Activated CD4-positive, alpha-beta memory T cell treated with anti-CD3 and anti-CD28 coated beads for 36 hours (primary cell): ENCODE measurements at places on chromosomes 4 and X. TPM values are rescaled to one million over a fixed set of nuclear protein-coding genes. Genes with fewer than 3 reads are reported as not detected.

- DNase-seq = no peak
Measured at GRCh38 chr4:57424232-57424897, 314.2 kb upstream of the IGFBP7 start.

DNA sequence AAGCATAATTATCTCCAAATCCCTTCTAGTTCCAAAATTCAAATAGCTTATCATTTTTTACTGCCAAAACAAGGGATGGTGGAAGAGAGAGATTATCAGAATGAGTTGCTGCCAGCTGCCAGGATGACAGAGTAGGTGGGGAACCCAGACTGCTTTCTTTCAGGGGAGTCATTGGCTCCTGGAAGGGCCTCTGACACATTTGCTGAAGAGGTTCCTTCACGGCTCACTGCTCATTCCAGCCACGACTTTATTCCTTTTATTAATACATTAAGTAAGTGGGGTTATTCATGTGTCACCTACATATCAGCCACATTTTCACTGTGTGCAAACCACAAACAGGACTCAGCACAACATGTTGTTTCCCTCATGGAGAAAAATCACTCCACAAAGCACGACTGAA is 12.7 kb upstream of the SMIM43 start:
- DNase-seq = no peak

The PNMA6F gene
- total RNA-seq = not detected

GRCh38 chrX:117487421-117487820 is 629.2 kb downstream of the KLHL13 start:
- DNase-seq = no peak

DNA sequence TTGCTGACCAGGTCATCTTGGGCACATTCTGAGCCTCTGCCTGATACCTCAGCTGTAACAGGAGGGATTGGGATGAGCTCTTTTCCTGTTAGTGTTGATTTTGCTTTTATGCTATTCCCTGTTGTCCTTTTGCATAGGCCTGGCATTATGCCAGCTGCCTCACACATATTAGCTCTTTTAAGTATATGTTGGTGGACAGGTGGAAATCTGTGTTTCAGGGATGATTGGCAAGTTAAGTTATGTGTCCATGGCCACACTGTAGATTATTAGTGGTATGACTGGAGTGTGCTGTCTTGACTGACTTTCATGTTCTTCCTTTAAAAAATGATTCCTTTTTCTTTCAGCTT is 28.9 kb downstream of the NSD2 start:
- no peak for DNase-seq

DNA sequence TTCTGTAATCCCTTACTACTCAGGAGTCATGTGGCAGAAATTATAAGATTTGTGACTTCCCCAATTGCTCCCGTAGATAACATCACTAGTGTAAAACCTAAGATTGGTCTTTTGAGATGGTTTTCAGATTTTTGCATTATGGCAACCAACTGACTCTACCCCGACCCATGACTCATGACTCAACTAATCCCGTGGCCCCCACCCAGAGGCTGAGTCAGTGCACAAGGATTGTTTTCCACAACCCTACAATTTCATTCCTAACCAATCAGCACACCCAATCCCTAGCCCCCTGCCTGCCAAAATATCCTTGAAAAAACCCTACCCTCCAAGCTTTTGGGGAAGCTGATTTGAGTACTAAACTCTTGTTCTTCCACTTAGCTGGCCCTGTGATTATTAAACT is 109.4 kb upstream of the FAM9C start:
- no peak for DNase-seq

- no peak for DNase-seq
Measured at GRCh38 chr4:87983996-87984395, 8.5 kb downstream of the SPP1 start.

DNA sequence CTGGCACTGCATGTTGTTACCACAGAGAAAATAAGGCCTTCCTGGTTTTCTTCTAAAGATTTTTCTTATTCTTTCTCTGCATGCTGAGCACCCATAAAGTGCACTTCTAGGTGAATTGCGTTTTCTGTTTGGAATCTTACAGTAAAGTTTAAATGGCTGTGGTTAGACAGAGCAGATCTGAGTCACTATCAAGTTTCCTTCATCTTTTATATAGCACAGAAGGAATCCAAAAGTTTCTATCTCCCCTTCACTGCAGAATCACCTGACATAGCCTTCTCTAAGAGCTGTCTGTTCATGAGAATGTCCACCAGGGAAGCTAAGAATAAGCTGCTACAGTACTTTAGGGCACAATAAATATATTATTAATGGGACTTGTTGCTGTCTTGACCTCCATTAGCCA is 455.5 kb upstream of the FAM241A start:
- DNase-seq = no peak

The USP53 gene
- 9.5 TPM for total RNA-seq

The AFF2 gene
- total RNA-seq = 0.45 TPM

The MAGEA2 gene
- not detected for total RNA-seq

- no peak for DNase-seq
Measured at GRCh38 chrX:8190341-8190830, 19.3 kb upstream of the VCX2 start.

DNA sequence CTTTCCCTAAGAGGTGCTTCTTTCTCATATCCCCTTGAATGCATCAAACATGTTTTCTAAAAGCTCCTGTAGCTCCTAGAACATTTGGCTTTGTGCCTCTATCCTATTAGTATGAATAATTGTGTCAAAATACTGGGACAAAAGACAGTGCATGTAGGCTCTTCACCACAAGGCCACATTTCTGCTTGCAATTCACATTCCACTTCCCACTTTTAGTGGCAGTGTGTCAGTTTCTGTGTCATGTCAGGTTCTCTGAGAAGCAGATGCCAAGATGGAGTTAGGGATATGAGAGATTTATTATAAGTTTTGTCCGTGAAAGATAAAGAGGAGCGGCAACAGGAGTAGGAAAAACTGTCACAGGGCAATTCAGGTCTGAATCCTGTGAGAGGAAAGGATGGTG is 61.3 kb upstream of the GPRIN3 start:
- DNase-seq = no peak

DNA sequence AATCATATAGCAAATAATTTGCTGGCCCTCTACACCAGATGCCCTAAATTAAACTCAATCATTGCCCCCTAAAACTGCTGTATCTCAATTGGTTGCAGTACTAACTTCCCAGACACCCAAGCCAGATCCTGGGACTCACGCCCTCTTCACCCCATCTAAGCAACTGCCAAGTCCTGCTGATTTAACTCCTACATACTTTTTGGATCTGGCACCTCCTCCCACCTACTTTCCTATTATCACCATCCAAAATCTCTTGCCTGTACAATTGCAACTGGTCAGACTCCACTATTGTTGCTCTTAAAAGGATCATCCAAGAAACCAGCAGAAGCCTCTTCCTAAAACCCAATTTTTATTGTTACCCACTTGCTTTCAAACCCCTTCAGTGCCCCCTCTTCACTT is 4.7 kb upstream of the HSD17B10 start:
- no peak for DNase-seq

DNA sequence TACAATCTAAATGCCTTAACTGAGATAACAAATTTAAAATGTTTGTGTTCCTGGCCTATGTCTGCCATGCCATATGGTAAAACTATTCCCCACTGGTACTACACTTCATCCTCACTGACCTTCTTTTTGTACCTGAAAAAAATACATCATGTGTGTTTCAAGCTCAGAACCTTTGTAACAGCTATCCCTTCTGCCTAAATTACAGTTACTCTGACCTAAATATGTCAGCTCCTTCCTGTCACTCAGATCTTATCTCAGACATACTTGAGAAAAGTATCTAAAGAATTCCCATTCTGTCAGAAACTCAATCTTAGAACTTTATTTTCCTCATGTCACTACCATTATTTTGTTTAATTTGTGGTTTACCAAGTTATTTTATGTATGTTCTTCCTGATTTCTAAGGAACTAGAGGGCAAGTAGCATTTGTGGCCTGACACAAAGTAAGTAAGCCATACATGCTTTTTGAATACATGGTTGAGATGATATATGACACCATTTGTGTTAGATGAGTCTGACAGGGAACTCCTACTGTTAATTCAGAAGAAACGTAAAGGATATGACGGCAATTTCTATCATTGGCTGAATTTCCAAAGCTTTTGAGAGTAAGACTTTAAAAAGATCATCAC is 456.5 kb upstream of the NDST3 start:
- no peak for DNase-seq

DNA sequence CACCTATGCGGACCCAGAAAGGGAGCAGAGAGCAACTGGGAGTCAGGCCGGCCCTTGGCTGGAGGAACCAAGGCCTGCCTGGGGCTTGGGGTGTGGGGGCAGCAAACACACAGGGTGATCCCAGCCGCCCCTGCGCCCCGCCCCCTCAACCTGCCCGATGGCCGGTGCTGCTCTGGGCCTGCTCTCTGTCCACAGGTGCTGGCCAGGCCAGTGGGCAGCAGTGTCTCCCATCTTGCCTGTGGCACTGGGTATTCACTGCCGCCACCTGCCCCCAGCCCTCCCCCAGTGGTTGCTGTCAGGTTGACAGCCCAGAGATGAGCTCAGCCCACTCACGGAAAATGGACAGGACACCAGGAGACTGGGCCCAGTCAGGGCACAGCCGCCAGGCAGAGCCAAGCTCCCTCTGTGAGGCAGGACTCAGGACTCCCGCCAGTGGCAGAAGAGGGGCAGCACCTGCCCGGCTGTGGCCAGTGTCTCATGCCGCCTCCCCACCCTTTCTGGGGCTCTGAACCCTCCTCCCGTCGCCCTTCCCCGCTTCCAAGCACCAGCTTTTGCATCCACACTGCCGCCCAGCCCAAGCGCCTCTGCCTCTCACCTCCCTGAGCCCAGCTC is 4.7 kb downstream of the NKX1-1 start:
- peak; percentile 6 for DNase-seq

The PF4V1 gene
- total RNA-seq = not detected

- peak; percentile 22 for DNase-seq
Measured at GRCh38 chrX:68685685-68686084, 38.2 kb downstream of the STARD8 start.

DNA sequence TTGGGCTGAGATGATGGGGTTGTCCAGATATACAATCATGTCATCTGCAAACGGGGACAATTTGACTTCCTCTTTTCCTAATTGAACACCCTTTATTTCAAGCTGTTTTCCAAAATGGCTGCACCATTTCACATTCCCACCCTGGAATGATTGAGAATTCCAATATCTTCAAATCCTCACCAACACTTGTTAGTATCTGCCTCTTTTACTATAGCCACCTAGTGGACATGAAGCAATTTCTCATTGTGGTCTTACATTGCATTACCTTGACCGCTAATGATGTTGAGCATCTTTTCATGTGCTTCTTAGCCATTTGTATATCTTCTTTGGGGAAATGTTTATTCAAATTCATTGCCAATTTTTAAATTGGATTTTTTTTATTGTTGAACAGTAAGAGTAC is 364.8 kb downstream of the SMARCA1 start:
- DNase-seq = no peak

DNA sequence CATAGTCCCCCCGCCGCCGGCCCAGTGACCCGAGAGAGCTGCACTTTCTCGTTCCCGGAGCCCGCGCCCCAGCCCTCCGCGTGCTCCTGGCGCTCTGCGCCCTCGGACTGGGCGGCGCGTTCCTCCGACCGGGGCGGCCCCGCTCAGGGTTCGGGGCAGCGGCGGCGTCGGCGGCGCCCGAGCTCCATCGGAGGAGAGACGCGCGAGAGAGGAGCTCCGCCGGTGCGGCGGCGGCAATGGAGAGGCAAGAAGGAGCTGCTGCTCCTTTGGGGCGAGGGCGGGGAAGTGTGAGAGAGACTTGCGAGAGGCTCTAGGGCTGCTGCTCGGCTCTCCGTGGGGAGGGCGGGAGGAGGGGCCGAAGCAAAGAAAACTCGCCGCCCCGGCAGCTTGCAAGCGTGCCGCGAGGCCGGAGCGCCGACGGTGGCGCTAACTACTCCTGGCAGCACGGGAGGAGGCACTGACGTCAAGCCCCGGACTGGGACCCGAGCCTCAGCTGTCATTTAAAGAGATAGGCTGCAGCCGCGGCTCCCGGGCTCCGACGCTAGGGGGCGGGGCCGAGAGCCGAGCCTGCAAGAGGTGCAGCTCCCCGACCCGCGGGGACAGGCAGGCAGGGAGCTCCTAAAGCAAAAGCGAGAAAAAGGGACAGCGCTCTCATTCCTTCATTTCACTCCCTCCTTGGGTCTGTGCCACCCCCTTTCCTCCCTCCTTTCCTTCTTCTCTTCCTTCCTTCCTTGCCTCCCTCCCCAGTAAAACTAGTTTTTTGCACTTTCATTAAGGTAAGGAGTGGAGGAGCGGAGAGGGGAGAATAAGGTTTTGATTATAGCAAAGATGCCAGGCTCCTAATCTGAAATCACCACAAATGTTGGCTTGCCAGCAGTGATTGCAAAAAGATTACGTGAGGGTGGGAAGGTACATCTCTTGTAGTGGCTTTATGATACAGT is at the start of gene KCTD8:
Gene KCTD8 (minus strand): TSS at position 289 of the 941 bp plus-strand sequence.
- DNase-seq = peak; percentile 75

GRCh38 chrX:28960063-28960462 is 372.8 kb downstream of the IL1RAPL1 start:
- no peak for DNase-seq

GRCh38 chr4:114694770-114695169 is 96.2 kb downstream of the UGT8 start:
- DNase-seq = no peak

GRCh38 chr4:40238008-40238699 is 41.3 kb downstream of the RHOH start:
- DNase-seq = peak; percentile 52

The NHSL2 gene
- total RNA-seq = 0.97 TPM

The SAGE1 gene
- not detected for total RNA-seq

GRCh38 chrX:32525234-32525633 is 686.1 kb downstream of the DMD start:
- no peak for DNase-seq

GRCh38 chr4:147723326-147723725 is 8.6 kb upstream of the ARHGAP10 start:
- no peak for DNase-seq

GRCh38 chr4:76905521-76905920 is 7.6 kb upstream of the SOWAHB start:
- DNase-seq = no peak
